ENCODE measurements at places on chromosomes 6 and 20.

DNA sequence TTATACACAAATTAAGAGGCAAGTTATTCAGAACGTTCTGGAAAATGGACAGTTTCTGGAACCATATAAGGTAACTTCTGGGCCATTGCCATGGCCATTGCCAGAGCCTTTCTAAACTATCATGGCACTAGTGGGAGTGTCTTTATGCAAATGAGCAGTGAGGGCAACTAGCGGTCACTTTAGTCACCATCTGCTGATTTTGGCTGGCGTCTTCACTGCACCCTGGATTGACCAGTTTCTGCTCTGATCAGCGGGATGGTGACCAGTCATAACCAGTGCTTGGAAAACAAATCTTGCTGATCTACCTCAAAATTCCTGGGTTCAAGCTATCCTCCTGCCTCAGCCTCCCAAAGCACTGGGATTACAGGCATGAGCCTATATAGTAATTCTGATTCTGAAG is 7.3 kb upstream of the SNTA1 start:
- no peak for DNase-seq

- DNase-seq = peak; percentile 10
Measured at GRCh38 chr6:83474309-83474708, 38.0 kb upstream of the PRSS35 start.

- DNase-seq = no peak
Measured at GRCh38 chr20:6311841-6312655, 189.2 kb upstream of the FERMT1 start.

DNA sequence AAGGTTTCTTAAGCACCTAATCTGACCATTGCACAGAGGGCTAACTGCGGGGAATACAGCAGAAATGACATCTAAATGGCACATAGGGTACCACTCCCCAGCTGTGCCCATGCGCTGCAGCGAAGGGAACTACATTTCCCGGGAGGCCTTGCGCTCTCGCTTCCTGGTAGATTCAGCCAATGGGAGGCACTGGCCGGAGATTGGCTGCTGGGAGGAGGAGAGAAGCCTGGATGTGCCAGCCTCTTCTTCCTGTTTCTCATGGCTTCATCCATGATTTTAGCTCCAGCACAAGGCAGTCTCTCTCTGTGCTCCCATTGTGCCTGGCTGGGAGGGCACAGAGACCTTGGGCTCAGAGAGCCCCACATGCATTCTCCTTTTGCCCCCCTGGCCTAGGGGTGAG is 101.7 kb upstream of the FOXA2 start:
- peak; percentile 51 for DNase-seq

- DNase-seq = no peak
Measured at GRCh38 chr6:36221674-36222073, 25.1 kb downstream of the BRPF3 start.

DNA sequence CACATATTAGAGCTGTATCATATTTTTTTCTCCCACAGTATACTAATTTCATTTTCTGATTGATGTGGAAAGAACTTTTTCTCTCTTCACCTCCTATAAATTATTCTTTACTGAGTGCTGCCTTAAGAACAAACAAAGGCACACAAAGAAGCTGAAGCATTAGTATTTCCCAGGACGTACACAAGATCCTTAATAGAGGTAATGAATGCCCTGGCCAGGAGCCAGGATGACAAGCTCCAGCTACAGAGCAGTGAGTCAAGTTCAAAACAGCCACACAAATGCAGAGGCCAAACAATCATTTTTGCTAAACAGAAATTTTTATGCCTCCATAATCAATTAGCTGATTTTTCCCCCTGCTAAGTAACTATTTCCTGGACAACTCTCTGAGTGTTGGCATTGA is 639.6 kb downstream of the EPHA7 start:
- peak; percentile 17 for DNase-seq

GRCh38 chr20:62518911-62519310 is 43.1 kb upstream of the GATA5 start:
- DNase-seq = no peak

- peak; percentile 24 for DNase-seq
Measured at GRCh38 chr20:61640131-61640870, 388.2 kb downstream of the CDH4 start.

DNA sequence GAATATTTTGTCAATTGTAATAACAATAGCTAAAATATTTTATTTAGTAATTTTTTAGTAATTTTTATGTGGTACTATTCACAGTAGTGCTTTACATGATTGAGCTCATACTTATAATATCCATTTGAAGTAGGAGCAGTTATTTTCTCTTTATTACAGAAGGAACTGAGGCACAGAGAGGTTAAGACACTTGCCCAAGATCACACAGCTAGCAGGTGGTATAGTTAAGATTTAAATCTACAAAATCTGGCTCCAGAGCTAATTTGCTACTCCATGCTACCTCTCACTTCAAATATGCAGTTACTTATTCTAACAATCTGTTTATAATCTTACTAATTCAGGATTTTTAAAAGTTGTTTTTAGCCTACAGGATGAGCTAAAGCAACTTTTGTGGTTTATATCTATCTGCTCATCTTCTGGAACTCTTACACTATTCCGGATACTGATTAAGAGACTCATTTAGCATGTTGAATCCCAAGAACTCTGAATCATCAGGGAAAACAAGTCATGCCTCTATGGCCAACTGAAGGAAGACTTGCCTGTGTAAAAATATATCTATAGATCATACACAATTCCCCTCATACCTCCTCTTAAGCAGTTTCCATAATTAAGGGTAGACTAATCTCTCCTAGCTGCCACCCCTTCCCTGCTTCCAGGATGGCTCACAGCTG is 324.2 kb downstream of the UBE3D start:
- DNase-seq = no peak

DNA sequence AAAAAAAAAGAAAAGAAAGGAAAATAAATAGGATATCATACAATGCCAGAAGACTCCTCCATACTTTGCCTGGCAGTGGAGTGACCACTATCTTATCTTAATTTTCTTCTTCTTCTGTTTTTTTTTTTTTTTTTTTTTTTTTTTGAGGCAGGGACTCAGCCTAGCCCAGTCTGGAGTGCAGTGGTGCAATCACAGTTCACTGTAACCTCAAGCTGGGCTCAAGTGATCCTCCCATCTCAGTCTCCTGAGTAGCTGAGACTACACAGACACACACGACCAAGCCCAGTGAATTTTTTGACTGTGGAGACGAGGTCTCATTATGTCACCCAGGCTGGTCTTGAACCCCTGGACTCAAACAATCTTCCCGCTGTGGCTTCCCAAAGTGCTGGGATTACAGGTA is 17.1 kb upstream of the MMP9 start:
- DNase-seq = no peak

DNA sequence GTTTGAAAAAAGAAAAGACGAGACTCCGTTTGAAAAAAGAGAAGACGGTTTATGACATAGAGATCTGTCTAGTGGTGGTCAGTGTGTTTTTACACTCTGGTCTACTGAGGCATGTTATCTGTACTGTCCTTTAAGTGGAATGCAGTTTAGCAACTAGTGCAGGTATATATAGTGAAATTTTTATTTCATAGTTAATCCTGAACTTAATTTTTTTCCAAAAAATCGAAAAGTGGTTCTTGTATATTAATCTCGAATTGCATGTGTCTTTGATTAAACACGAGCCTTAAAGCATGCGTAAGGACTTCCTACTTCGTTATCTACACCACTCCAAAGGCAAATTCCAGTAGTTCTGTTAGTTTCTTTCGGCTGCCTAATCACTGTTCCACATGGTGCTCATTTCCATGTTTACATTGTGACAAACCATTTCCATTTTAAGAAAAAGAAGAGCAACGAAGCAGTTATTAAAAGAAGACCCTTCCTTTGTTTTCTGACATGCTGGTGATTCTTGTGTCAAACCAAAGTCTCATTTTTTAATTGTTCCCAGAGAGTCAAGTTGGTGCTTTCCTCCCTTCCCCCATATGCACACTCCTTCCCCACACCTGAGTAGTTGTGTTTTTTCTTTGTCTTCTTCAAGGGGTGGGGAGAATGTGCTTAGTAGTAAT is 2.3 kb downstream of the SNX9 start:
- no peak for DNase-seq

- no peak for DNase-seq
Measured at GRCh38 chr20:63233924-63234323, 1.8 kb upstream of the BIRC7 start.

- DNase-seq = no peak
Measured at GRCh38 chr6:170487707-170488329, 65.3 kb downstream of the PSMB1 start.

DNA sequence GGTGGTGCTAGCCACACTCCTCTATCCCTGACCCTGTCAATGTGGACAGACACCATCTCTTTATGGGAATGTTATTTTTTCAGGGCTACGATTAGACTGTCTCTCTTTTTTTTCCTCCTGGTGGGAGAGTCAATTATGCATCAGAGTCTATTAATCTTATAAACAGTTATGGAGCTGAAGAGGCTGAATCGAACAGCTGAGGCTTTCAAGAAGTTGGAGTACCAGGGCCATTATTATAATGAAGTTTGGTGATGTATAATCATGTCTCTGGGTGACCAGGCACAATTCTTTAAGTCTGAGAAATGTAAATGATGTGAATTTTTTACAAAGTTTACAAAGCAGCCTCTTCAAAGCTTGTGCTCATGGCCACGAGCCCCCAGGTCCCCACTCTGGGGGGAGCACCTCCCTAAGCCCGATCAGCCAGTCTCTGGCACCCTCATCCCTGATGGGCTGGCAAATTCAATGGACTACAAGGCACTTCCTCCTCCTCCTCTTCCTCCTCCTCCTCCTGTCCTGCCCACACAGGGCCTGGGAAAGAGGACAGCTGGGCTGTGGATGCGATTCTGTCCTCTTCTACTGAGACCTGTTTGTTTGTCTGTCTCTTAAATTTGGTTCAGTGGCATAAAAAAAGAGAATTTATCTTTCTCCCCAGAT is 43.9 kb upstream of the QKI start:
- DNase-seq = no peak

GRCh38 chr6:7719364-7719850 is 6.5 kb upstream of the BMP6 start:
- DNase-seq = no peak

GRCh38 chr6:39961178-39961577 is 26.9 kb upstream of the MOCS1 start:
- DNase-seq = no peak

GRCh38 chr20:48490961-48491831 is 336.6 kb downstream of the PREX1 start:
- no peak for DNase-seq
